Nasal cavity respiratory epithelium epithelial cell of viscerocranial mucosa (primary cell): ENCODE measurements at places on chromosomes 7 and 10. TPM values are rescaled to one million over a fixed set of nuclear protein-coding genes. Genes with fewer than 3 reads are reported as not detected.

The AKR1E2 gene
- total RNA-seq: 3.8 and 4.8 TPM in 2 replicates

The MKX gene
- 1.3 and 1.7 TPM in 2 replicates for total RNA-seq

The LFNG gene
- total RNA-seq: 0.34 and 6.2 TPM in 2 replicates

The VAX1 gene
- under 0.01 TPM in 1 of 2 replicates, not detected in the other for total RNA-seq

The PIP gene
- 9.5 TPM in 1 of 2 replicates, not detected in the other for total RNA-seq

The SNX10 gene
- 1.0 and 3.6 TPM in 2 replicates for total RNA-seq

The PPP1R9A gene
- 0.34 and 2.1 TPM in 2 replicates for total RNA-seq

The IGF2BP3 gene
- 28.4 and 54.6 TPM in 2 replicates for total RNA-seq

The LIPJ gene
- total RNA-seq: under 0.01 TPM in 1 of 2 replicates, not detected in the other

The CTTNBP2 gene
- 0.34 and 1.2 TPM in 2 replicates for total RNA-seq

The PWWP2B gene
- 42.7 and 43.1 TPM in 2 replicates for total RNA-seq

The PNLIPRP1 gene
- total RNA-seq: not detected in 2 replicates

The AGAP3 gene
- 57.8 and 138 TPM in 2 replicates for total RNA-seq

The RPEL1 gene
- under 0.01 and 0.14 TPM in 2 replicates for total RNA-seq

The NEUROD6 gene
- total RNA-seq: not detected in 2 replicates

The ABCB1 gene
- not detected in 2 replicates for total RNA-seq

The SPAM1 gene
- total RNA-seq: not detected in 2 replicates

The NPFFR1 gene
- total RNA-seq: not detected in 2 replicates

The OR13A1 gene
- total RNA-seq: 0.07 TPM in 1 of 2 replicates, not detected in the other

The CASD1 gene
- total RNA-seq: 8.2 and 12.1 TPM in 2 replicates

The LIPK gene
- 0.21 and 0.68 TPM in 2 replicates for total RNA-seq

The AGR2 gene
- total RNA-seq: 11.5 and 139 TPM in 2 replicates

The SFTPA1 gene
- not detected in 2 replicates for total RNA-seq

The CDH23 gene
- total RNA-seq: under 0.01 and 0.14 TPM in 2 replicates

The MTERF1 gene
- 9.9 and 14.9 TPM in 2 replicates for total RNA-seq

The CRPPA gene
- 0.34 and 1.00 TPM in 2 replicates for total RNA-seq

The PSD gene
- total RNA-seq: 0.68 and 0.71 TPM in 2 replicates

The PTPRE gene
- 14.0 and 30.3 TPM in 2 replicates for total RNA-seq

The YWHAG gene
- total RNA-seq: 149 and 260 TPM in 2 replicates

The PPP3CB gene
- 20.5 and 35.8 TPM in 2 replicates for total RNA-seq
